ENCODE measurements at places on chromosomes 5 and 9. TPM values are rescaled to one million over a fixed set of nuclear protein-coding genes. Genes with fewer than 3 reads are reported as not detected.

Gene KIF24
- 2.0 TPM for polyA plus RNA-seq

Gene TMC1
- polyA plus RNA-seq, result 0.16 TPM

Gene TIMD4
- 1.5 TPM for polyA plus RNA-seq

Gene B4GALT1
- 120 TPM for polyA plus RNA-seq

Gene ARID3C
- 0.12 TPM for polyA plus RNA-seq

Gene NRARP
- polyA plus RNA-seq, result 32.4 TPM

Gene WWC1
- polyA plus RNA-seq, result 28.6 TPM

Gene NR3C1
- polyA plus RNA-seq, result 32.6 TPM
